Karpas-422 (cell line): ENCODE measurements at places on chromosomes 6 and 20.

- no peak for DNase-seq
Observed at GRCh38 chr20:46998477-46999240, 104.0 kb downstream of the EYA2 start.

GRCh38 chr6:112911959-112912358 lies 564.8 kb downstream of the RFPL4B start:
- no peak for DNase-seq

- DNase-seq, result no peak
Observed at GRCh38 chr20:34500823-34501222, 15.4 kb upstream of the DYNLRB1 start.

GRCh38 chr6:4554645-4555044 lies 221.6 kb upstream of the CDYL start:
- no peak for DNase-seq

DNA sequence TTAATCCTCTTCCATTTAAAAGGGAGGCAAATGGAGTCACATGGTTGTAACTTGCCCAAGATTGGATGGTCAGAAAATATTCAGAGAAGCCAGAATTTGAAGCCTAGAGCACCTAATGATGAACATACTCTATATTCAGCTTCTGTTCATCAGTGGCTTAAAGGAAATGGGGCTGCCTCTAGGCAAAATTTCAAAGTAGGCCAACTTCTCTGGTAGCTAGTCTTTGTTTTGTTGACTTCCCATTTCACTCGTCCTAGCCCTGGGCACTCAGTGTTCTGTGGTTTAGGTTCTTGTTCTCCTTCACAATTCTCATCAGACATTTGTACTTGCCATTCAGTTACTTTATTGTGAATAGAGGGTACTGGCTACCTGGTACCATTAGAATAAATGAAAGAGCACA lies 13.2 kb downstream of the MAP3K7 start:
- DNase-seq, result no peak

- no peak for DNase-seq
Observed at GRCh38 chr6:28215425-28215824, 9.7 kb upstream of the ZSCAN9 start.

GRCh38 chr6:38555606-38556005 lies 84.1 kb downstream of the BTBD9 start:
- no peak for DNase-seq

DNA sequence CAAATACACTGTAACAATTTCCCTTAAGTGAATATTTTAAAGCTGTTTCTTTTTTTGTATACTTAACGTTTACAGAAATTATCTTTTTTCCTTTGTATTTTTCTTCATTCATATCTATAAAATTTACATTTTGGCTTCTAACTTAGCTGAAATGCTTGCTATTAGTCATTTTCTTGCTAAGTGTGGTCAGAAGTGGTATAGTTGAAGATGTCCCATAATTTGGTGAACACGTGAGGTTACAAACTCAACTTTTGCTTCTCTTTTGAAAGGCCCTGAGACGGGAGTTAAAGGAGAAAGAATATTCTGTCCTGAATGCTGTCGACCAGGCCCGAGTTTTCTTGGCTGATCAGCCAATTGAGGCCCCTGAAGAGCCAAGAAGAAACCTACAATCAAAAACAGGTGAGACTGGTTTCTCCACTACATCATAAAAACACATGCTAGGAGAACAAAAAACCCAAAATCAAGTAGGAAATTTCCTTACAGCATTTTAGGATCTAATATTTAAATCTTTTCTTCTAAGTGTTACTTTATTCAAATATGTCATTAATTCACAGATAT lies 445.0 kb downstream of the UTRN start:
- no peak for DNase-seq

GRCh38 chr20:45392733-45393132 lies 14.6 kb upstream of the TP53TG5 start:
- DNase-seq, result no peak

DNA sequence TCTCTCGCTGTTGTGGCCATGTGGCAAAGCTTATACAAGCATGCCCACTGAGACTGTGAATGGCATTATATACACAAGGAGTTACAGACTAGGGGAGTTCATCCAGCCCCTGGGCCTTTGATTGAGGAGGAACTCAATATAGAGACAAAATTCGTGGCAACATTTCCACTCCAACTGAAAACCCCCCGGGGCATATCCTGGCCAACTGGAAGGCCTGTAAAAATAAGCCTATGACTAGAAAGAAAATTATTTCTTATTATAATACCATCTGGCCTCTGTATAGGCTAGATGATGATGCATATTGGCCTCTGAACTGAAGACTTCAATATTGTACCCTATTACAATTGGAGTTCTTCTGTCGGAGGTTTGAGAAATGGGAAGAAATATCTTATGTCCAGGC lies 175.5 kb upstream of the GJE1 start:
- DNase-seq, result no peak

- DNase-seq, result no peak
Observed at GRCh38 chr6:68776354-68776753, 141.3 kb downstream of the ADGRB3 start.

DNA sequence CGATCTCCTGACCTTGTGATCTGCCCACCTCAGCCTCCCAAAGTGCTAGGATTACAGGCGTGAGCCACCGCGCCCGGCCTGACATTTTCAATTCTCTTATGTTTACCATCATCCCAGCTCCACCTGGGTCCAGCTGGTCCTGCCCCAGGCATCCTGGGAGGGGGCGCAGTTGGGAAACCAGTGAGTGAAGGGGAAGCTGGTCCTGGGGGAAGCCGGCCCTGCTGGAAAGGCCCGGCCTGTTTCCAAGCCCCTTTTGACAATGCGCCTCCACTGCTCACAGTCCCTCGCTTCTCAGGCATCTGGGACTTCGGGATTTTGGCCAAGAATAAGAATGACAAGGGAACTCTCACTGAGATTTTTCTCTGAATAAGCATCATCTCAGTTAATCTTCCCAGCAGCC lies 14.2 kb downstream of the SLC13A3 start:
- DNase-seq, result no peak

DNA sequence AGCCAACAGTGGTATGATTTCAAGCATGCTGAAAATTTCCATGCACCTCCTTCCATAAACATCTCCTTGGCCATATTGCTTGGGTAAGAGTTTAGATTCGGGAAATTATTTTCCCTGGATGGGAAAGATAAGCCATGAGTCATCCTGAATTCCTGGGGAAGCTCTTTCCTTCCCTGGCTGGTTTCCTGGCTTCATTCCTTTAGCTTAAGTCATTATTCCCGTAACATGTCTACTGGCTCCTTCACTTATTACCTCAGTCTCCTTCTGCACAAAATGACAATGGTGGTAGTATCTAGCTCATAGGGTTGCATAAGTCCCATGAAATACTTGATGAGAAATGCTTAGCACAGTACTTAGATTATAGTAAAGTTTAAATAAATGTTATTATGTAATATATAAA lies 27.6 kb downstream of the TINAG start:
- DNase-seq, result no peak

GRCh38 chr20:24546232-24546892 lies 76.9 kb downstream of the SYNDIG1 start:
- DNase-seq, result no peak

GRCh38 chr6:55388211-55388610 lies 60.9 kb downstream of the GFRAL start:
- no peak for DNase-seq

DNA sequence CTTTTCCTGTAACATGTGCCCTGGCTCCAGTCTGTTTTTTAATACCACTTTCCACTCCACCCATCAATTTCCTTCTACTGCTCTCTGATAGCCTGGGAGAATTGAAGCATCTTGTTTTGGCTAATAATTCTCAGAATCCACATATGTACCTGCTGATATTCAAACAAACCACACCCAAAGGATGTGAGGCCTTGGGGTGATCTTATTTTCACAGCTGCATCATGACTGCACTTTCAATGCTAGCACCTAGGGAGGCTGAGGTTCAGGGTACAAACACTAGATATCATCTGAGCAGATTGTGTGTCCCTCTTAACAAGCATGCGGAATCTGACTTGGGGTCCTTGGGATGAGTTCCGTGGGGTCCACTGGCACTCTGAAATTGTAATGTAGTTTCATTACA lies 12.7 kb downstream of the FNDC1 start:
- no peak for DNase-seq

DNA sequence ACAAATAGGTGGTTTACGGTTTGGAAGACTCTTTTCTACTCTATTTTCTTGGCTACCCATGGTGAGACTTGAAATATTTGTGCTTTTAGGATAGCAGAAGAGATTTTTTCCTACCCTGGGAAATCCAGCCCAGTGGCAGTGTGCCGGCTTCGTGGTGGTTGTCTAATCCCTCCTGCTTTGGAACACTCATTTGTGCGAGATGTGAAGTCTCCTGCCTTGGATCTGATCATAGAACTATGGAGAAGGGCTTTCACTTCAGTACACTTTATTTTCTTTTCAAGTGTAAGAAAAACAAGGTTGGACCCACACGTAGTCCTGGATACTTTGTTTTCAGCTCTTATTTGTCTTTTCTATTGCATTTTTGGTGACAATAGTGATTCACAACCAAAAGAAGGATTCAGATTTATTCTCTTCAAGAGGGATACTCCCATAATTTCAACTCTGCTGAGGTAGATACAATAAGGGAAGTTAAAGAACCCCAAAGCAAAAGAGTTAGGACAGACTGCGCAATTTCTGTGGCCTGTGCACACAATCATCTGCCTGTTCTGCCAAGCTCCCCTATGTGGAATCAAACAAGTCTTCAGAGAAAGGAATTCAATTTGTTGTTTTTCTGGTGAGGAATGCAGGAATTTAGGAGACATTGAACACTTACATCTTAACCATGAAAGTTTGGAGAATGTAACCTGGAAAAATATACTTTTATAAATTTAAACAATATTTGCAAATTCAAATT lies 413.2 kb downstream of the GJA1 start:
- DNase-seq, result no peak

DNA sequence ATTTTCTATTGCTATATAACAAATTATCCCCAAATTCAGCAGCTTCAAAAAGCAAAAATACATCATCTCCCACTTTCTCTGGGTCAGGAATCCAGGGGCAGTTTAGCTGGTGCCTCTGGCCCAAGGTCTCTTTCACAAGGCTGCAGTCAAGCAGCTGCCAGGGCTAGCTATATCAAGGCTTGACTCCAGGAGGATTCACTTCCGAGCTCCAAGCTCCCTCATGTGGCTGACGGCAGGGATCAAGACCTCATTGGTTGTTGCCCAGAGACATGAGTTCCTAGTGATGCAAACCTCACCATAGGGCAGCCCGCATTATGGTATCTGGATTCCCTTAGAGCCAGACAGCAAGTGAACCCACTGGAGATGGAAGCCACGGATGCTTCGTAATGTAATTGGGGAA lies 1.3 kb upstream of the VNN1 start:
- DNase-seq, result no peak

DNA sequence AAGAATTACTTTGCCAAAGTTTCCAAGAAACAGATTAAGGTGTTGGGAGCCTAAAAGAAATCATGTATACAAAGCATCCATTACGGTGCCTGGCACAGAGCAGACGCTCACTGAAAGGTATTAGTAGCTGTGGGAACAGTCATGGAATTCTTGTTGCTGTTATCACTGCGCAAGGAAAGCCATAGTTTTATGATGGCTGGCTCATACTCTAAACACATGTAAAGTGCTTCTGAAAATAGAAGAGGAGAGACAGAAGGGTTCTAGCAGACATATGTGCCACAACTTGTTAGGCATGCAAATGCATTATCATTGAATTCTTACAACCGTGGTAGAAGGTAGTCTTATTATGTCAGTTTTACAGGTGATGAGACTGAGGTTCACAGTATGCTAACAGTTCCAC lies 112.4 kb downstream of the TENT5A start:
- DNase-seq, result no peak

- no peak for DNase-seq
Observed at GRCh38 chr20:53129563-53129962, 157.4 kb downstream of the TSHZ2 start.

DNA sequence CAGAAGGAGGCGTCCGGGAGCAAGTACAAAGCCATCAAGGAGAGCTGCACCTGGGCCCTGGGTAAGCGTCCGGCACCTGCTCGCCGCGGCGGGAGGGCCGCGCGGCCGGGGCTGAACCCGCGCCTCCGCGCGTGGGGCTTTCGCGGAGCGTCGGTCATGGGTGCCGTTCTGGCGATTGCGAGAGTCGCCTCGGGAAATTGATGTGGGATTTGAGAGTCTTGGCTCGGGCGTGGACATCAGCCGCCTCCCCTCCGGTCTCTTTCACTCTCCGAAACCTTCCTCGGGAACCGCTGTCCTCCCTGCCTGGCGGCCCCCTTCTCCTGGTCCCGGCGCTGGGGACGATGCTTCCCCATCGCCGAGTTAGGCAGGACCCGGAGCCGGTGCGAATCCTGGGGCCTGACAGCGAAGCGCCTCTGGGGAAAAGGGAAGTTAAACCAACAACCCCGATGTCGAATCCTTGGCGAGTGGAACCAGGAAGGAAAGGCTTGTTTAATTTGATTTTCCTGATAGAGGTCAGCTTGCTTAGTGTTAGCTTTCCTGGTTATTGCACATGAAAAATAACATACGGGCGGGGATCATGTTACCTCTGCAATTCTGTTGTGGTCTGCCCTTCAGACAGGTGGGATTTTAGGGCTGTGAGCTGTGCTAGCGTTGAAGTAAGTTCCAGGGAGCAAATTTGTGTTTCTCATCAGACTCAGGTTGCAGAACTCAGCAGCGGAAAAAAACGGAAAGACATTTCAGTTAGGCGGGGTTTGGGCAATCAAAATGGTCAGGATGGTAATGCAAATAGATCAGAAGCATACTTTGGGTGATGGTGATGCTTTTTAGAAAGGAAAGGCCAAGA lies 594 bp downstream of the ARFGEF3 start:
- no peak for DNase-seq

DNA sequence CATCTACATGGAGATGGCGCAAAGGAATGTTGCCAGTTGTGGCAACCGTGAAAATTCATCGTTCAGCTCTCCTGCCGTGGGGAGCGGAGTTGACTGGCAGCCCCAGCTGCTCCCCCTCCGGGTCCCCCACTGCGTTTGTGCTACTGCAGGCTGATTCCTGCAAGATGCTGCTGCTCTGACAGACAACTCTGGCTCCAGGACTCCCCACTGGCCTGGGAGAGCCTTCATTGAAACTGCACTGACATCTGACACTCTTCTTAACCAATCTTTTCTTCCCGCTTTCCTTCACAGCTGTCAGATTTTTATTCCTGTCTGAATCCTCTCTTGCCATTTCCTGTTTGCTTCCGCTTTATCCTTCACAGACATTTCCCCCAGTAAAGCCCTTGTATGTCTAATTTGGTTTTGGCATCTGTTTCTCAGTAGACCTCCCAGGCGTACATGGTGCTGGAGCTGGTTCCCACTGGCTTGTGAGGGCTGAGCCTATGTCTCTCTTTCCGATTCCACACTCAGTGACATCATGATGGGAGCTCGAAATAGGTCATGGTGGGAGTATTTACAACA lies 9.5 kb upstream of the ATRN start:
- no peak for DNase-seq

GRCh38 chr6:5054245-5054873 lies 30.8 kb upstream of the PPP1R3G start:
- DNase-seq, result no peak

DNA sequence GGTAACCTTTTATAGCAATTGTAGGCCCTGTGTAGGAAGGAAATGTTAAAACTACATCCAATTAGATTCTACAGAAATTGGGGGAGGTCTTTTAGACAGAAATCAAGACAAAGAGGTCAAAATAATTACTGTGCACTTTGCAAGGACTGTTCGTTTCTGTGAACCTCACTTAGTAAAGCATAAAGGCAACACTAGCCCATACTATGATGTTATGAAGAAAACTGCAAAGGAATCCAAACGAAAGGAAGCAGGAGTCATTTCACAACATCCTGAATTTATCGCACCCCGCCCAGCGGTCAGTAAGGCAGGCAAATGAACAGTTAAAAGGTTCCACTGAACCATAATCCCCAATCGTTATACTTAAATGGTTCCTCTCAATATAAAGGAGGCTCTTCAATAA lies 429.5 kb upstream of the ARID1B start:
- no peak for DNase-seq

GRCh38 chr20:50630578-50631263 lies 60.6 kb downstream of the RIPOR3 start:
- DNase-seq, result no peak
